ENCODE measurements at places on chromosomes 7 and 10.

GRCh38 chr7:113374955-113375354 lies 256.6 kb upstream of the SMIM30 start:
- no peak for DNase-seq

- DNase-seq: peak; percentile 75
Measured at GRCh38 chr7:30907527-30908267, 4.0 kb upstream of the AQP1 start.

DNA sequence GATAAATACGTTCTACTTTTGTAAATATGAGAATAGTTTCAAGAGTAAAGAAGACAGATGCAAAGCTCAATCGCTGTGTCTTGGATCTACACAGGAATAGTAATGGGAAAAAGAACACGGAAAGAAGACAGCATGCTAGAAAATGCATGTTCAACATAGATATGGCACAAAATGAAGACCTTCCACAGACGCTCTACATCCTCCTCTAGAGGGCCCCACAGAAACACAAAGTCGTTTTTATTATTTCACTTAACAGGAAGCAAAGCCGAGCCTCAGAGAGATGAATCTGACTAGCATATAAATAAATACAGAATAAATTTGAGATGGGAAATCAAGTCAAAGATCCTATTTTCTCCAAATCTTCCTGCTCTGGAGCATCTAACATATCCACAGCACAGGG lies 292.6 kb downstream of the PARD3 start:
- DNase-seq: peak; percentile 44

DNA sequence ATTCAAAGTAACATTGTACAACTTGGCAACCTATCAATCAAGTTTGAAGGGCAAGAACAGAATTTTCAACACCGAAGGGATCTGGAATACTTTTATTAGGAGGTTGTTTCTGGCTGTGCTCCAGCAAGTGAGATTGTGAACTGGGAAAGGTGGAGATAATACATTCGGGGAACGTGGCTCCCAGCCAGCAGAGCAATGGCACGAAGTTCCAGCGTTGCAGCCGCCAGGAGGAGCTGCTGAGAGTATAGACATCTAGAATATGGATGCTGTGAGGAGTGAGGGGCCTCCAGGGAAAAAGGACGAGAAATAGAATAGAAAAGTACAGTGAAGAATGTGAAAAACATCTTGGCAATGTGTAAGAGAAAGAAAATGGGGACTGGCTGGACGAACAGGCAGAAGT lies 69.5 kb downstream of the TCERG1L start:
- DNase-seq: no peak

- DNase-seq: no peak
Measured at GRCh38 chr10:132563485-132564248, 26.1 kb downstream of the INPP5A start.

DNA sequence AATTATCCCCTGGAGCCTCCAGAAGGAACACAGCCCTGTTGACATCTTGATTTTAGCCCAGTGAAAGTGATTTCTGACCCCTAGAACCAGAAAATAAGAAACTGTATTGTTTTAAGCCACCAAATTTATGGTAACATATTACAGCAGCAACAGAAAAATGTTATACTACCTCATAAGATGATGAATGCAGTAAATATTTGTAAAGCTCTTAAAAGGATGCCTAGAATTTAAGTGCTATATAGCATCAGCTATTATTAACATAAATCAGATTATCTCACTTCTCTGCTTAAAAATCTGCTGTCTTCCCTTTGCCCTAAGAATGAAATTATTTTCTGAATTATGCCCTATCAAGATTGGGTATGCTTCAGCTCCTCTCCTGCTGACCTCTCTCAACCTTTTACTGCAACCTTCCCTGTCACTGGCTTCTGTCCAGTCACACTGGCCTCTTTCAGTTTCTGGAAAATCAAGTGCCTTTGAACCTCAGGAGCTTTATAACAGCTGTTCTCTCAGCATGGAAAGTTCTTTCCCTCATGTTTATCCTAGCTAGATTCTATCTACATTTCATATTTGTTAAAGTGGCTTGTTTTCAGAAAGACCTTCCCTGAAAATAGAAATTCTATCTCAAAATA lies 78.9 kb downstream of the GPR37 start:
- DNase-seq: no peak

Measured in left lung (tissue), 14 donors.